Astrocyte (in vitro differentiated cells and primary cell): ENCODE measurements at places on chromosomes 3 and 15.

GRCh38 chr3:177364236-177364635 is 167.0 kb upstream of the TBL1XR1 start:
- DNase-seq = no peak

DNA sequence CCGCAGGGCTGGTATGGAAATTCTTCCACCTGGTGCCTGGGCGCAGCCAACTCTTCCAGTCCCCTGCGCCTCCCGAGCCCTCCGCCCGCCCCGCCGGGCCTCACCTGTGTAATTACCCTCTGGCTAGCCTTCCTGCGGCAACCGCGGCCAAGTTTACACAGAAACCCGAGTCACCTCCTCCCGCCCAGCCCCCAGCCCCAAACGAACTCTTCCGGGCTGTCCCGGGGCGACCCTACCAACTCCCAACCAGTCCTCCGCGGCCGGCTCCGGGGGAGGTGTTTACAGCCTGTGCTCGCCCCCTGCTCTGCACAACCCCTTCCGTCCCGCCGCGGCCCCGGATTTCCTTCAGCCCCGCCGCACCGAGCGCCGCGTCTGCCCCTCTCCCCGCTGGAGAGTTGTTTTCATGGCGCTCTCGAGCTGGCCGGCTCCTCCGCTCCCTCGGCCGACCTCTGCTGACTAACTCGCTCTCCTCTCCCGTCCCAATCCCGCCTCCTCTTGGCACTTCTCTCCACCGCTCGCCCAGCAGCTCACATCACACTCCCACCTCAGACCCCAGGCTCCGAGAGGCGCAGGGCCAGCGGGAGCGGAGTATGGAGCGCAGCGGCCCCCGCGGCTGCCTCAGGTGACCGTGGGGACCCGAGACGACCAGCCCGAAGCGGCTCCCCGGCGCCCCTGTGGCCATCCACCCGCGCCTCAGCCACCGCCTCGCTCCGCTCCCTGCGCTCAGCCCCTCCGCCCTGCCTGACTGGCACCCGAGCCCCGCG is 538 bp downstream of the ATOSA start:
- peak; percentile 55 for DNase-seq

GRCh38 chr3:120025520-120025919 is 68.7 kb downstream of the GSK3B start:
- DNase-seq = peak; percentile 26

GRCh38 chr3:169604568-169604967 is 58.9 kb downstream of the MECOM start:
- DNase-seq = no peak

DNA sequence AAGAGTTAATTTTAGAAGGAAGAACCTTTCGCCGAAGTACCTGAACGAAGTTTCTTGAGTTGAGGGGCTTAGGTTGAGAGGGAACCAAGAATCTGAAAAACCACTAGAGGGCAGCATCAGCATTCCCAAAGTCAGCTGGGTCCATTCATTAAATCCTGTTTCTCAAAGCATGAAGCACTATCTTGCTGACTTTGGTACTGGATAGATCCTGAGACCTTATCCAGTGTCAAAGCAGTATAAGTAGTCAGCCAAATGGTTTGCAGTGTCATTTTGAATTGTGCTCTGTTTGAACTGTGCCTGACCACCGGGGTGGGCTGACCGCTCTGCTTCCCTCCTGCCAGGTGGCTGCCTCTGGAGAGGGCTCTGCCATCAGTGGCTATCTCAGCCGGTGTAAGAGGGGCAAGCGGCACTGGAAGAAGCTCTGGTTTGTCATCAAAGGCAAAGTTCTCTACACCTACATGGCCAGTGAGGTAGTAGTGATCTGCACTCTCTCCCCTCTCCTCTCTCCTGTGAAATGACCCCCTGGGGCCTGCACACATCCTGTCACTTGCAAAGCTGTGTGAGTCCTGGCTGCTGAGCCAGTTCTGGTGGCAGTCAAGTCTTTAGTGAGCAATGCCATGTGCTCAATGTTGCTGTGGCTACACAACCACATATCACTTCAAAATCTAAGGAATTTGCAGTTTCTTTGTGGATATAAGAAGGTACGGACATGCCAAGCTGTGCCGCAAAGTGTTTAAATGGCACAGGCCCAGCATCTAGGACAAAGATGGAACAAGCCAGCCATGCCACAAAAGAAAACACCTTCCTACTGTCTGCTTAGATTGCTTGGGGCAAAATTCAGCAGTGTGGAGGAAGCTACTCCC is 21.4 kb upstream of the NR2C2 start:
- peak; percentile 36 for DNase-seq

GRCh38 chr3:182715006-182715405 is 78.3 kb upstream of the ATP11B start:
- no peak for DNase-seq

DNA sequence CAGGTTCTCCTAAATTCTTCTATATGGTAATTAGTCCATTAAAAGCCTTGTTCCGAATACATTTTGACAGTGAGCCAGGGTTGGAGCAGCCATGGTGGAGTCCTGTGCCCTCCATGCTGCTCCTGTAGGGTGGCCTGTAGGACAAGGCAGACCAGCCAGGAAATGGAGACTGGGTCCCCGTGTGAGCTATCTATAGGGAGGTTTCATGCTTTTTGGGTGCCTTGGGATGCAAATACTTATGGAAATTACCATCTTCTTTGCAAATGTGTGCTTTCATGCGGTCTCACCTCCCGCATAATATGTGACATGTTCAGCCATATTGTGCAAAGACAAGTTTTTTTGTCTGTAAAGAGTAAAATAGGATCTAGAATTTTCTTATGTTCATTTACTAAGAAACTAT is 58.0 kb upstream of the FURIN start:
- DNase-seq = no peak
